ENCODE measurements at places on chromosomes 1 and 21.

GRCh38 chr1:93614986-93615581 lies 66.6 kb downstream of the BCAR3 start:
- DNase-seq, result no peak

DNA sequence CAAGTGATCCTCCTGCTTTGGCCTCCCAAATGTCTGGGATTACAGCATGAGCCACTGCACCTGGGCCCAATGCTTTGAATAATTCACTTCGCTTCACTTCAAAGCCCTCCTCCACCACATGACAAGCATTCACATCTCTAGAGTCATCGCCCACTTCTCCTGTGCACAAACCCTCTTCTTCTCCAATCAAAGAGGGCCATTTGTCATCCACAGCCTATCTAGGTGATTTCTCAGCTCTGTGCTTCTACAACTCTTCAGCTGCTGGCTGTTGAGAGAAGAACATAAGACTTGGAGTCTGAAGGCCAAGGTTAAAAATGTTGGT lies 20.1 kb upstream of the PSMB2 start:
- no peak for DNase-seq

DNA sequence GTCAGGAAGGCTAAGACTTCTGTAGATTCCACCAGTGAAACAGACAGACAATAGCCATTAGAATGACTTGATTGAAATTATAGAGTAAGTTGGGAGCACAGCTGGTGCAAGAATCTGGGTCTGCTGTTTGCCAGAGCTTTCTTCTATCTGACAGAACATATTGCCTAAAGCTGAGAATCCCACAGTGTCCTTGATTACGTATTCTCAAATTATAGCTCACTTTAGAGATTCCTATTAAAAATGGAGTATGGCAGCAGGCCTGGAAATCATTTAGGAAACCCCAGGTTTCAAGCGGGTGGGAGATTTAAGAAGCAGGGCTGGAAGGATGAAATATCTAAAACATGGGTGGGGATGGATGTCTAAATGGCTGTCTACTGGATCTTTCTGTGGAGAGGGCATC lies 639.7 kb upstream of the CXADR start:
- DNase-seq, result no peak

DNA sequence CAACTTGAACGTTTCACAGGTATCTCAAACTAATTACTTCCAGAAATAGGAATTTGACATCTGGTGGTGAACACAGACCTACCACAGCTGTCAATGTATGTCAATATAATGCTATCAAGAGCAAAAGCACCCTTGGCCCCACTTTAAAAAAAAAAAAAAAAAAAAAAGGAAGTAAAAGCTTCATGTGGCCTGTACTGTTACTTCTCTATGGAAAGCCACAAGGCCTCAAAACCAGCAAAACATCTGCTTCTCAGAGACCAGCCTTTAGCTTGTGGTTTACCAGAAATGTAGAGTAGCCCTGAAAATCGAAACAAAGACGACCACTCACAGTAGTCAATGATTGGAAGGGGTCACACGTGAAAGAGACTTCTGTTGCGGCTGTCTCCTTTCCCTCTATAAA lies 109.6 kb downstream of the SLC45A1 start:
- DNase-seq, result no peak

GRCh38 chr1:57901208-57901919 lies 477.5 kb upstream of the DAB1 start:
- DNase-seq, result no peak

DNA sequence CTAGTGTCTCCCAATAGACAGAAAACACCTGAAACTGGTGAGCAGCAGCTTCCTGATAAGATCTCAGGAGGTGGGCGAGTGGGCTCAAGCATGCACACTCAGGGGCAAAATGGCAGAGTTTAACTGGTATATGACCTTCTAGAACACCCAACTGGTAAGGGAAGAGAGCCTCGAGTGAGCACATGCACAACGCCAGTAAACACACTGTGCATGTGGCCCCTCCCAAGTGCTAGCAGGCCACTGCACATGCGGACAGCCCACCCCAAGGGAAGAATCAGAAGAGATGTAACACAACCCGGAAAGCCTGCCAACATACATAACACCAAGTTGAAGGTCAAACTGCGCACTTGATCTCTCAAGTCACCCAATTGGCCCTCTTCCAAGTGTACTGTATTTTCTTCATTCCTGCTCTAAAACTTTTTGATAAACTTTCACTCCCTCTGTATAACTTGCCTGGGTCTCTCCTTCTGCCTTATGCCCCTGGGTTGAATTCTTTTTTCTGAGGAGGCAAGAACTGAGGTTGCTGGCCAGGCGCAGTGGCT lies 138.2 kb downstream of the GLUL start:
- DNase-seq, result no peak

GRCh38 chr1:184953600-184954219 lies 20.6 kb downstream of the NIBAN1 start:
- no peak for DNase-seq

- no peak for DNase-seq
These were observed 16.0 kb upstream of the TEKT2 start for GRCh38 chr1:36067871-36068270.

DNA sequence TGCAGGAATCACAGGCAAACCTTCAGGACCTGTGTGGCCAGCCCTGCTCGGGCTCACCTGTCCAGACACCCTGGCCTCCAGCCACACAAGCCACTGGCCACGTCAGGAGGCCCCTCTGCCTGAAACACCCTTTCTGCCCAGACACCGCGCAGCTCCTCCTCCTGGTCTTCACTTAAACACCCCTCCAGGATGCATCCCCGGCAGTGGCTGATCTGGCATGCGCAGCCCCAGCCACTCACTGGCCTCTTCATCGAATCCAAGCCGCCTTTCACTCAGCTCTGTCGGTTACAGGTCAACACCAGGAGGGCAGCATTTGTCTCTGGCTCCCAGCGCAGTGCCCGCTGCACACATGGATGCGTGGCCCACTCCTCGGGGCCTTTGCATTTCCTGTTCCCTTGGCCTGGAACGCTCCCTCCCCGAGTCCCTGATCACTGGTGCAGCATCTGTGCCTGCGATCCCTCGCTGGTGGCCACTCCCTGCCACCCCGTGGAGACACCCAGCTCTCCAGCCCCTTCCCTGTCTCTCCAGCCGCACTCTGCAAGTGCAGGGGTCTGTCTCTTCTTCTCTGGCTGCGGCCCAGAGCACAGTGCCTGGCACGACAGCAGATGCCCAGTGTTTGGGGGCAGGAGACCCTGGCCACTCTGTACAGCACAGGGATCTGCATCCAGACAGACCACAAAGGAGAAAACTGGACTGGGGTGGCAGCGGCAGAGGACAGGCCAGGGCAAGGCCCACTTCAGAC lies 9.4 kb downstream of the TPRG1L start:
- no peak for DNase-seq

- no peak for DNase-seq
These were observed 24.3 kb downstream of the COL6A2 start for GRCh38 chr21:46122237-46122671.

DNA sequence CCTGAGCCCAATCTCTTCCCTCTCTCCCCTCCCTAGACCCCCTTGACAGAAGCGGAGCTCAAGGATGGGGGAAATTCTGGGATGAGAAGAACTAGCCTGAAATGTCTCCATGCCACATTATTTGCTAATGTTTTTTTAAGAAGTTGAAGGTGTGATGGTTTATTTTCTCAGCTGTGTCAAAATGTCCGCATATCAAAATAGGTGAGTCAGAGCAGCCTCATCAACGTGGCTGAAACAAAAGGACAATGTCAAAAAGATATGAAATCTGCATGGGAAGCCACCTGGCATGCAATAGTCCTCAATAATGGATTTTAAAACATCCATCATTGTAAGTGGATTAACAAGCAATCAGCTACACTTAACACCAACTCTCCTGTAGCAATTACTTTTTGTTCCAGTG lies 101.4 kb downstream of the BEND5 start:
- DNase-seq, result no peak

GRCh38 chr1:162878000-162878596 lies 17.1 kb upstream of the CCDC190 start:
- DNase-seq, result no peak

DNA sequence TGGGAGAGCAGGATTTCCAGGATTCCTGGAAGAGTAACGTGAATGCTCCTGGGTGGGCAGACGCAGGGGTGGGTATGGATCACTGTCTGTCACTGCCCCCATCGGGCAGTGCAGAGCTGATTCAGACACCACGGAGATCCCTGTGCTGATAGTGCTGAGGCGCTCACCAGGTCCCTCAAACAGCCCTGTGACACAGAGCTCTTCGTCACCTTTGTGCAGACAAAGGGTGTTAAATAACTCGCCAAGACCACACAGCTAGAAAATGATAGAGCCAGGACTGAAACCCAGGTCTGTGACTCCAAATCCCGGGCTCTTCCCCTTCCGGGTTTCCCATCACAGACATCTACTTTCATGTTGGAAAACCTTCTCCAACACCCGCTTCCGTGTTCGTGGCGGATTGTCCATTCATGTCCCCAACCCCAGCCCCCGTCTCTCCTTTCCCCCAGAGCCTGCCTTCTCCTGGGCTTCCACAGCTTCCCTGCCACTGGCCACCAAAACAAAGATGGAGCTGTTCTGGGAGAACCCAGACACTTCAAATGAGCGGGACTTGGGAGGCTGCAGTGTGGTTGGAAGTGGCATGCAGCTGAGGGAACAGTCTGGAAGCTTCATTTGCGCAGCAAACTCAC lies 2.6 kb downstream of the EFHD2 start:
- no peak for DNase-seq

- no peak for DNase-seq
These were observed 7.2 kb upstream of the COL6A1 start for GRCh38 chr21:45974073-45975019.

GRCh38 chr21:35578831-35579471 lies 481.4 kb downstream of the SETD4 start:
- no peak for DNase-seq

DNA sequence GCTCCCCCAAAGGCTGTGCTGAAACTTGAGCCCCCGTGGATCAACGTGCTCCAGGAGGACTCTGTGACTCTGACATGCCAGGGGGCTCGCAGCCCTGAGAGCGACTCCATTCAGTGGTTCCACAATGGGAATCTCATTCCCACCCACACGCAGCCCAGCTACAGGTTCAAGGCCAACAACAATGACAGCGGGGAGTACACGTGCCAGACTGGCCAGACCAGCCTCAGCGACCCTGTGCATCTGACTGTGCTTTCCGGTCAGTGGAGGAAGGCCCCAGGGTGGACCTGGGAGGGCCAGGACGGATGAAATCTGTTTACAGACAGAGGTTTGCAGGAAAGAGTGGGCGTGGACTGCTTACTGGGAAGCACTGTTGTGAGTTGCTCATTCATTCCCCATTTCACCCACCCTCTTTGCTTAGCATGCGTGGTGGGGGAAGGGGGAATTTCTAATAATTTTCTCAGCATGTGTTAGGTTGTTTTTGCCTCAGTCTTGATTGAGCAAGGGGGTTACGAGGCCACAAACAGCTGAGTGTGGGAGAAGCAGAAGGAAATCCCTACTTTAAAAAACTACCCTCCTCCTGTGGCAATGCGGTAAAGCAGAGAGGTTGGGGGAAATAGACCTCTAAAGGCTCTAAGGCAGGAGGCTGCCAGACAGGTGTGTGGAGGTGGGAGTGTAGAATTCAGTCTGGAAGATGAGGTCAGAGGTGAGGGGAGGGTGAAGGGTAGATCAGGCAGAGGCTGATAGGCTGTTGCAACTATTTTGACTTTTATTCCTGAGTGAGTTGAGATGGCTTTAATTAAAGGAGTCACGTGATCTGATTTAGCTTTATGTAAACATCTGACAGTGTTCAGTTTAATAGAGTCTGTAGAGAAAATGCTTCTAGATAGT lies 1.3 kb downstream of the FCGR2A start:
- no peak for DNase-seq

DNA sequence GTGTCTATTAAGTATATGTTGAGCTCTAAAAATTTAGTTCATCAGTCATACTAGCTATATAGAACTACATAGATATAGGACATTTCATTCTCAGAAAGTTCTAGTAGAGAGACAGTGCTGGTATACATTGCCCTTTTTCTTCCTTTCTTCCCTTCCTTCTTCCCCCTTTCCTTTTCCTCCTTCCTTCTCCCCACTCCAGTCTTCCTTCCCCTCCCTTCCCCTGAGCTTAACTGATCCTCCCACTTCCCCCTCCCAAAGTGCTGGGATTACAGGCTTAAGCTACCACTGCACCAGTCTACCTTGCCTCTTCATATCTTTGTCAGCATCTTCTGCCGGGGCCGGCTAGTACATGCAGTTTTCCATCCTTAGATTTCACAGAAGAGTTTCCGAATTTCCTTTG lies 12.1 kb downstream of the THRAP3 start:
- no peak for DNase-seq

GRCh38 chr1:78102916-78103315 lies 57.1 kb downstream of the GIPC2 start:
- no peak for DNase-seq

DNA sequence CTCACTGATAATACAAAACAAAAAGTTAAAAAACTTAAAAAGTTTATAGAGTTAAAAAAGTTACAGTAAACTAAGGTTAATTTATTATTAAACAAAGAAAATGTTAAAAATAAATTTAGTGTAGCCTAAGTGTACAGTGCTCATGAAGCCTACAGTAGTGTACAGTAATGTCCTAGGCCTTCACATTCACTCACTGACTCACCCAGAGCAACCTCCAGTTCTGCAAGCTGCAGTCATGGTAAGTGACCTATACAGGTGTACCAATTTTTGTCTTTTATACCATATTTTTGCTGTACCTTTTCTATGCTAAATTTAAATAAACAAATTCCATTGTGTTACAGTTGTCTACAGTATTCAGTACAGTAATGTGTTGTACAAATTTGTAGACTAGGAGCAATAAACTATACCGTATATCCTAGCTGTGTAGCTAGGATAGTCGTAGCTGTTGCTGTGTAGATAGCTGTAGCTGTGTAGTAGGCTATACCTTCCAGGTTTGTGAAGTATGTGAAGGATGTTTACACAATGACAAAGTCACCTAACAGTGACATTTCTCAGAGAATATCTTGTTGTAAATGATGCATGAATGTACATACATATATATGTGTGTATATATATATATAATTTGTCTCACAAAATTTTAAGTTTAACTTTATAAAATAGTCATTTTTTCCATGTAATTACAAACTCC lies 140.2 kb downstream of the TGFB2 start:
- no peak for DNase-seq

Measured in vagina (tissue), 2 donors.